ENCODE measurements at places on chromosomes 5 and 9.

DNA sequence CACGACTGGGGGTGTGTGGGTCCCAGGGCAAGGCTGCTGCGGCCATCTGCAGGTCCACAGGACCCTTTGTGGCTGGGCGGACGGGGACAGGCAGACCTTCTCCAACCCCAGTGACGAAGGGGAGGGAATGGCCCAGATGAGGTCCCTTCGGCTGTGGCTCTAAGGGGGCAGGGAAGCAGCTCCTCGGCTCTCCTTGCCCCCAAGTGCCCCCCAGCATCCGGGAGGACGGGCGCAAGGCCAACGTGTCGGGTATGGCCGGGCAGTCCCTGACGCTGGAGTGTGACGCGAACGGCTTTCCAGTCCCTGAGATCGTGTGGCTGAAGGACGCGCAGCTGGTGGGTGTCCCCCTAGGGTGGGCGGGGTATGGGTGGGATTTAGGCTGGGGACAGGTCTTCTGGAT, 82.8 kb downstream of the HMCN2 start:
- no peak for DNase-seq

DNA sequence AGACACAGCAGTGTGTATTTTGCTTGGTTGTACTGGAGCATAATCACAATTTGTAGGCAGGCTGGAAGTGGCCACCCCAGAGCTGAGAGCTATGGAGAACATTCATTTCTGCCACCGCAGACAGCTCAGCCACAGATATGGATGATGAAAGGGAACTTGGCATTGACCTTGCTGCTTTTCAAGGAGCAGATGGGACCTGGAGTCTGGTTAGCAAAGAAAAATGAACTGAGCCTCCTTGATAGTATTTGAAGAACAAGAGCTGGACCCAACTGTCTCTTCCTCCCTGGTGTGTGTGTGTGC, 395.2 kb upstream of the ZNF462 start:
- no peak for DNase-seq

DNA sequence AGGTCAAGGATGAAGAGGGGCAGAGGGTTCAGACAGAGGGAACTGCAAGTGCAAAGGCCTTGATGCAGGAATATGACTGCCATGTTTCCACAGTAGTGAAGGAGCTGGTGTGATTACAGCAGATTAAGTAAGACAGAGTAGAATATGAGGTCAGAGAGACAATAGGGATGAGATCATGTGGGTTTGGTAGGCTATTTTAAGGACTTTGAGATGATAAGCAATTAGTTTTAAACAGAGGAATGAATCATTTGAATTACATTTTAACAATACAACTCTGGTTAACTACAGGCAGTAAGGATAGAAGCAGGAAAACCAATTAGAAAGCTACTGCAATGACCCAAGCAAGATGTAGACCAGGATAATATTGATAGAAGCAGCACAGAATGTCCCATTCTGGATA, 7.7 kb downstream of the CENPK start:
- no peak for DNase-seq

DNA sequence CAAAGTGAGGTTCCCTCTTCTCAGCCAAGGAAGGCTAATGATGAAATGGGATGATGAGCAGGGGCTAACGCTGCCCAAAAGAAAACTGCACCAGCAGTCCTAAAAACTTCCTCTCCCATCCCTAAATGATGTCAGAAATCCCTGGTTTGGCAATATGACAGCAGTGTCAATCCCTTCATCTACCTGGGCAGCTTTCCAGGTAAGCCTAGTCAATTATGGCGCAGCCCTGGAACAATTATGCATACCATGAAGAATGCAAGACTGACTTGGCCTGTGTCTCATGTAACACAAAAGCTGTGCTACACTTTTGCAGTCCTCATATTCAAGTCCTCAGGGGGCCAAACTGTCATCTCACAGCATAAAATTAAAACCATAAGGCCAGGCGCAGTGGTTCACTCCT, 7.0 kb downstream of the DMGDH start:
- DNase-seq: no peak

DNA sequence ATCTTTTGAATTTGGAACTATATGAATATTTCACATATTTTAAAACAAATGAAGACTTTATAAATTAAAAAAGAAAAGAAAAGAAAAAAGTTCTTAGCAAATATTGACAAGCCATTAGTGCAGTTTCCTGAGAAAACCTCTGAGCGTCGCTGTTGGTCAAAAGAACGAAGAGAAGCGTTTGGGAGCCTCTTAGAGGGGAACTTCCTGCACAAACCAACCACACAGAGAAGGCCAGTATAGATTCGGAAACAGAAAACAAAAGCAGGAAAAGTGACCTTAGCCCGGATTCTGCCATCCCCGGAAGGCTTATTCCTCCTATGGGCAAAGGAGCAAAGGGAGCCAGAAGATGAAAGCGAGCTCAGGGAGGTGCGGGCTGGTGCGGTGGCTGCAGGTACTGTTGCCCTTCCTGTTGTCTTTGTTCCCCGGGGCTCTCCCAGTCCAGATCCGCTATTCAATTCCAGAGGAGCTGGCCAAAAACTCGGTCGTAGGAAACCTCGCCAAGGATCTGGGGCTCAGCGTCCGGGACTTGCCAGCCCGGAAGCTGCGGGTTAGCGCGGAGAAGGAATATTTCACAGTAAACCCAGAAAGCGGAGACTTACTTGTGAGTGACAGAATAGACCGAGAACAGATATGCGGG, at the start of gene PCDHGB2:
TSS of gene PCDHGB2 (plus strand) at position 205 of the 637 bp plus-strand sequence. CDS start at position 347, 142 bp downstream.
- no peak for DNase-seq
